Putamen (tissue), 1 donor: ENCODE measurements at places on chromosomes 13 and 19.
A peak's percentile ranks its signal among the peaks of the same experiment; 100 is the strongest.

GRCh38 chr13:85142351-85142927 is 656.8 kb downstream of the SLITRK6 start:
- no peak for DNase-seq

DNA sequence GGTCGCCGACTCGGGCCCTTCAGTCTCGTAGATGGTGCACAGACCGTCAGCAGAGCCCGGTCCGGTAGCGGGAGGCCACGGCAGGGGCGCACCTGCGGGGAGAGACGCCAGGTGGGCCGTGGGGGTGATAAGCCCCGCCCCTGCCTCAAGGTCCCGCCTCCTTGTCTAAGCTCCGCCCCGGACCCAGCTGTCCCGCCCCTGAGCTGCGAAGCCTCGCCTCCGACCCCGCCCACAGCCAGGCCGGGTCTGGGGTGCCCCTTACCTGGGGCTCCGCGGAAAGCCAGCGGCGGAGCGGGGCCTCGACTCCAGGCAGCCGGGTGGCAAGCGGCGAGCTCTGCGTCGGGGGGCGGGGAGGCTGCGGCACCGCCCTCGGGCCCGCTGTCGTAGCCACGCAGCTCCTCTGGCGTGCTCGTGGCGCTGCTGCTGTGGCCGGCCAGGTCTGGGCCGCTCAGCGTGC is 4.7 kb downstream of the PRR36 start:
- DNase-seq = no peak

- DNase-seq = no peak
Observed at GRCh38 chr13:50511877-50512341, 331.6 kb downstream of the DLEU7 start.

- no peak for DNase-seq
Observed at GRCh38 chr19:37981785-37982475, 74.9 kb downstream of the SIPA1L3 start.

- peak; percentile 42 for DNase-seq
Observed at GRCh38 chr19:18893587-18894253, 2.2 kb downstream of the CERS1 start.

GRCh38 chr19:39928357-39928725 is 6.1 kb downstream of the FCGBP start:
- DNase-seq = no peak

DNA sequence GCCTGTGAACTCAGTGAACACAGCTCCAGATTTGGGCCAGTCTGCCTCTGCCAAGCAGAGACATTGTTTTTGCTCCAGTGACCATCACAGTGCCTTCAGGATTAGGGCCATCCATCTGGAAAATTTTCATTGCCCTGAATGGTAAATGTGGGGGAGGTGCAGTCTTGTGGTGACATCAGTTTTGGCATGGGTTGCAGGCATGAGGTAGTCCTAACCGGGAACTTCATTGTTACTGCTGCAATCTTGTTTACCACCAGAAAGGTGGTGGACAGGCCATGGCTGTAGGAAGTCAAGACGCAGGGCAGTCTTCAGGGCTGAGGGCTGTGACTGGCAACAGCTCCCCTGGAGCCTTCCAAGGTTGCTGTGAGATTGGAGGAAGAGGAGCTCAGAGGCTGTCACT is 55.2 kb downstream of the SPATA13 start:
- DNase-seq = peak; percentile 64

DNA sequence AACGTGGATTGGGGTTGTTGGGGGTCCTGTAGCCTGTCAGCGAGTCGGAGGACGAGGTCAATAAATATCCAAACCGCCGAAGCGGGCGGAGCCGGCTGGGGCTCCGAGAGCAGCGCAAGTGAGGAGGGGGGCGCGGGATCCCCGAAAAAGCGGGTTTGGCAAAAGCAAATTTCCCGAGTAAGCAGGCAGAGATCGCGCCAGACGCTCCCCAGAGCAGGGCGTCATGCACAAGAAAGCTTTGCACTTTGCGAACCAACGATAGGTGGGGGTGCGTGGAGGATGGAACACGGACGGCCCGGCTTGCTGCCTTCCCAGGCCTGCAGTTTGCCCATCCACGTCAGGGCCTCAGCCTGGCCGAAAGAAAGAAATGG is 754 bp upstream of the SIX5 start:
- peak; percentile 68 for DNase-seq

- no peak for DNase-seq
Observed at GRCh38 chr13:24450530-24450929, 62.0 kb downstream of the PARP4 start.

DNA sequence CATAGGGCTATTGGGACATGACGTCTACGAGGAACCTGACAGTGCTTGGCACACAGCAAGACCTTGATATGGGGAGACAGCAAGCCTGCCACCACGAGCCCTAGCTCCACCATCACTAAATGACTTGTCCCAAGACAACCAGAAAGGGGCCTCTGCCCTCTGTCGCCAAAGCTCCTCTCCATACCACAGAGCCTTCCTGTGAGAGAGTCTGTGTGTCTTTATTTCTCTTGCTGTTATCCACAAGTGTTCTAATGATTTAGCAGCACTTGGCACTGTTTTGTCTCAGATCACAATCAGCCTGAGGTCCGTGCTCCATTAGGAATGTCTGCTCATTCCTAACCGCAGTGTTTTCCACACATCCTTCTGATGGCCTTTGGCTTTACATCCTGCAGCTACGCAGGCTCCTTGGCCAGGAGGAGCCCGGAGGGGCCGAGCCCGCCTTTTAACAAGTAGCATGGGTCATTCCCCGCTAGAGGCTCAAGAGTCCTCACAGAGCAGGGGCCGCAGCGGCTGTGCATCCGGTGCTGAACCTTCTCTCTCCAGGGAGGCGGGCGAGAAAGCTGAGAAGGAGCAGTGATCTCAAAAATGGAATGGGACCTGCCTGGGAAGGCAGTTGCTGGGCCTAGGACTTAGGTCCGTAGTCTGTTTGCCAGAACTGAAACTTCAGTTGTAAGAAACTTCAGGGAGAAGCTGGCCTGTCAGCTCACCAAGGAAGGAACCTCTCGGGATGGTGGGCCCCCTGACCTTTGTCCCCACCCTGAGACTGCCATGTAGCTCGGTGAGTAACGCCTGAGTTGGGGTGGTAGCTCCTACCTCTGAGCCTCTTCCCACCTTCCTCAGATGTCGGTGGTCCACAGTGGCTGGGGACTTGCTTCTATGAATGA is 61.1 kb upstream of the HMGB1 start:
- DNase-seq = no peak

- DNase-seq = no peak
Observed at GRCh38 chr19:57434386-57435061, 601 bp upstream of the ZNF749 start.

DNA sequence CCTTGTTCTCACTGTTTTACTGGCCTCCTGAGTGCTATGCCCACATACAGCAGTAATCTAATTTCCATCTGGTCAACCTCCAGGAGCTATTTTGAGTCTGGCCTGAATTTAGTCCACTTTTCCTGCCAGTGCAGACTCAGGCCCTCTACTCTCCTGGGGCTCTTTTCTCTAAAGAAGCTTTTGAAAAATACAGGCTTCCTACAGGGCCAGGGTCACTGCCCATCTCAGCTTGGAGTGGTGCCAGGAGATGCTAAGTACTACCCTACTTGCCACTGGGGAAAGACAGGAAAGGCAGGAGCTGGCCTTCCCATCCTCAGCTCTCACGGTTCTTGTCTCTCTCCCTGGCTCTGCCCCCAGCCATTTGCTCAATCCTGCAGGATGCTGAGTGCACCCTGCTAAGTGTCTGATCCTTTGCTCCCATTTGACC is 101.7 kb upstream of the SERP2 start:
- peak; percentile 34 for DNase-seq

- DNase-seq = peak; percentile 97
Observed at GRCh38 chr13:39037880-39038568, at the start of the genes NHLRC3 and PROSER1. NHLRC3 (plus strand) TSS chr13:39038456; CDS start chr13:39038640, 184 bp downstream. PROSER1 (minus strand) TSS chr13:39038089; CDS start chr13:39037242, 847 bp downstream.

GRCh38 chr13:20782116-20782708 is 8.5 kb upstream of the EEF1AKMT1 start:
- no peak for DNase-seq

DNA sequence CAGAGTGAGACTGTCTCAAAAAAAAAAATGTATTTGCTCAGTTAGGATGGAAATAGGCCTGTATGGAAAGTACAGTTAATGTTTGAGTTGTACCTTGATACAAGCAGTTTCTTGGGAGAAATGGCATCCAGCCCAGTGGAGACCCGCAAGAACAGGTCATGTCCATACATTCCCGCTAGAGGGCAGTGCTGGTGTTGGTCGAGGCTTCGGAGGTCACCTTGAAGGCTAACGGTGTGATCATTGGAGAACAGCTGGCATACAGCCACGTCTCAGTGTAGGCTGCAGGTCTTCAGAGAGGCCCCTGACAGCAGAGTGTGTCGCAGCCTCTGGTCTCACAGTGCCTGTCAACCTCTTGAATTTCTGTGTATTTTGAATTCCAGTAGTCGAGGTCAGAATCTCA is 7.5 kb downstream of the ZNF610 start:
- peak; percentile 15 for DNase-seq

- no peak for DNase-seq
Observed at GRCh38 chr19:798415-799075, 1.3 kb downstream of the PTBP1 start.

DNA sequence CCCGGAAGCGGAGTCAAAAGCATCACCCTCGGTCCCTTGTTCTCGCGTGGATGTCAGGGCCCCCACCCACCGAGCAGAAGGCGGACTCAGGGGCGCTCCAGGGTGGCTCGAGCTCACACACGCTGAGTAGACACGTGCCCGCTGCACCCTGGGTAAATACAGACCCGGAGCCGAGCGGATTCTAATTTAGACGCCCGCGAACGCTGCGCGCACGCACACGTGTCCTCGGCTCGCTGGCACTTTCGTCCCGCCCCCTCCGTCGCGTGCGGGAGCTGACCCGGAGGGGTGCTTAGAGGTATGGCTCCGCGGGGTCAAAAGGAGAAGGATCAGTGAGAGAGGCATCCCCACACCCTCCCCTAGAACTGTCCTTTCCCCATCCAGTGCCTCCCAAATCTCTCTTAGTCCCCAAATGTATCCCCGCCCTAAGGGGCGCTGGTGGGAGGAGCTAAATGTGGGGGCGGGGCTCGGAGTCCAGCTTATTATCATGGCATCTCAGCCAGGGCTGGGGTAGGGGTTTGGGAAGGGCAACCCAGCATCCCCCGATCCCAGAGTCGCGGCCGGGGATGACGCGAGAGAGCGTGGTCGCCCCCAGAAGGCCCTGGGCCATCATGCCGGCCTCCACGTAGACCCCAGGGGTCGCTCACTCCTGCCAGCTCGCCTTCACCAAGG is 451 bp upstream of the ICAM5 start:
- peak; percentile 37 for DNase-seq

- DNase-seq = no peak
Observed at GRCh38 chr19:2392366-2392765, 32.3 kb downstream of the TMPRSS9 start.

DNA sequence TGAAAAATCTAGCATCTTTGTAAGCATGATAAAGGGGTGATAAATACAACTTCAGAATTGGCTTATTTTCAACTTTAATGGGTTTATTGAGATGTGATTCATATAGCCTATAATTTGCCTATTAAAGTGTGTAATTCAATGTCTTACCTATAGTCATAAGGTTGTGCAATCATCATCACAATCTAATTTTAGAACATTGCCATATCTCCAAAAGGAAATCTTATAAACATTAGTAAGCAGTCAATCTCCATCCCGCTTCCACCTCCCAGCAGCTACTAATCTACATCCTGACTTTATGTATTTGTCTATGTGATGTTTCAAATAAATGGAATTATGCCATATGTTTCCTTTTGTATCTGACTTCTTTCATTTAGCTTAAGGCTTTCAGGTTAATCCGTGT is 145.2 kb upstream of the KLHL1 start:
- no peak for DNase-seq

DNA sequence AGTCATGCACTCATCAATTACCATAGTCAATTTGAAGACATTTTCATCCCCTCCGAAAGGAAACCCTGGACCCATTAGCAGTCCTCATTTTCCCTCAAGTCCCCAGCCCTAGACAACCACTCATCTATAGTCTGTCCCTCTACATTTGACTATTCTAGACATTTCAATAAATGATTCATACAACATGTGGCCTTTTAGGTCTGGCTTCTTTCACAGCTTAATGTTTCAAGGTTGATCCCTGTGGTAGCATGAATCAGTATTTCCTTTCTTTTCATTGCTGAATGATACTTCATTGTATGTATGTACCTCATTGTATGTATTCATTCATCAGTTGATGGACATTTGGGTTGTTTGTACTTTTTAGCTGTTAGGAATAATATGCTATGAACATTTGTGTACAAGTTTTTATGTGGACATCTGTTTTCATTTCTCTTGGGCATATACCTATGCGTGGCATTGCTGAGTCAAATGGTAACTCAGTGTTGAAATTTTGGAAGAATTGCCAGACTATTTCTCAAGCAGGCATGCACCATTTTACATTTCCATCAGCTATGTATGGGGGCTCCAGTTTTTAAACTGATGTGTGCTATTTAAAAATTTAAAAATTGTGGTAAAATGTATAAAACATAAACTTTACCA is 18.4 kb downstream of the SPATA13 start:
- no peak for DNase-seq

GRCh38 chr13:47478985-47479384 is 522.1 kb downstream of the SUCLA2 start:
- DNase-seq = no peak
